ENCODE measurements at places on chromosomes 12 and 14.

- no peak for DNase-seq
These were observed 2.9 kb downstream of the LMNTD1 start for GRCh38 chr12:25550186-25550585.

- DNase-seq = peak; percentile 74
These were observed 48.7 kb downstream of the NEUROD4 start for GRCh38 chr12:55068416-55069010.

- peak; percentile 28 for DNase-seq
These were observed 2.9 kb upstream of the BDKRB1 start for GRCh38 chr14:96252999-96253539.

DNA sequence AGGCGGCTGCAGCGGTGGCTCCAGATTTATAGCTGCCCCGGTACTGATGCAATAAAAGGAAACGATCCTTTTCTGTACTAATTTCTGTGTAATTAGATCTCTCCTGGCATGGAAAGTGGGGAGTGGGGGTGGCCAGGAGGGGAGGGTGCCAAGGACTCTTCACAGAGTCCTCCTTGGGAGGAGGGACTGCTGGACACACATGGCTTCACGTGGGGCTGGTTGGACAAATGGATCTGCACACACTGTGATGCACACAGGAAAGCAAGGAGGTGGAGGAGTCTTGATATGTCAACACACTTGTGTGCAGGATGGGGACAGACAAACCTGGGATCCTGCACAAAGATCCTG, 23.8 kb upstream of the ATP5MC2 start:
- DNase-seq = no peak

DNA sequence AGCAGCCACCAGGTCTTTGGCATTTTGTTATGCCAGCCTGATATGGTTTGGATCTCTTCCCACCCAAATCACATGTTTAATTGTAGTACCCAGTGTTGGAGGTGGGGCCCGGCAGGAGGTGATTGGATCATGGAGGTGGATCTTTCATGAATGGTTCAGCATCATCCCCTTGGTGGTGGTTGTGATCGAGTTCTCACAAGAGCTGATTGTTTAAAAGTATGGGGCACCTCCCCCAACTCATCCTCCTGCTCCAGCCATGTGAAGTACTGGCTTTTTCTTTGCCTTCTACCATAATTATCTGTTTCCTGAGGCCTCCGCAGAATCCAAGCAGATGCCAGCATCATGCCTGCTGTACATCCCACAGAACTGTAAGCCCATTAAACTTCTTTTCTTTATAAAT, 12.8 kb upstream of the PRKD1 start:
- no peak for DNase-seq

DNA sequence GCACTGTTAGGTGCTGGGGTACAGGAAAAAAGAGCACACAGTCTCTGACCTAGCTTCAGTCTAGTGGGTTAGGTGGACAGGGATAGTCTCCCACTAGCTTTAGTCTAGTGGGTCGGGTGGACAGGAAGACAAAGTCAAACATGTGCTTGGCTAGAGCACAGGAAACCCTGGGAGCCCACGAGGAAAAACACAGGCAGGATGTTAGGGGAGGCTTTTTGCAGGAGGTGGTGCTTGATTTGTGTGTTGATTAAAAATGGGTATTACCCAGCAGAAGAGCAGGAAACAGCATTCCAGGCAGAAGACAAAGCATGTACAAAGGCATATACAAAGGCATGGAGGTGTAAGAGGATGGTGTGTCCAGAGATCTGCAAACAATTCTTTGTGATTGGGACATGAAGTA, 23.3 kb downstream of the SLC38A2 start:
- DNase-seq = no peak

GRCh38 chr14:79658769-79659168, 552.5 kb downstream of the DIO2 start:
- no peak for DNase-seq

GRCh38 chr14:73995977-73996378, 23.1 kb downstream of the ENTPD5 start:
- DNase-seq = no peak

GRCh38 chr12:65830305-65830704, 6.0 kb downstream of the HMGA2 start:
- no peak for DNase-seq

DNA sequence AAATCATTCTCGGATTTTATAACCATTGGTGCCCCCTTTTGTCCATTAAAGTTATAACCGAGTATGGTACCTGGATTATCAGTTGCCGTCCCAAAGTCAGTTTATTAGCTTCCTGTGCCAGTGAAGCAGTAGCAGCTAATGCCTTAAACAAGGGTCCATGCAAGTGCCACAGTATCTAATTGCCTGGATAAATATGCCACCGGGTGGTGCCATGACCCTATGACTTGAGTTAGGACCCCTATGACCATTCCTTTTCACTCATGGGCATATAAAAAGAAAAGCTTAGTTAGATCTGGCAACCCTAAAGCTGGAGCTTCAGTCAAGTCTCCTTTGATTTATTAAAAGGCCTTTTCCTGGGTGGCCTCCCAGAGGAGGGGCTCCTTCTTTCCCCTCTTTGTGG, 1314.6 kb downstream of the TMEM121 start:
- no peak for DNase-seq

GRCh38 chr12:89352242-89352491, 134 bp downstream of the DUSP6 start:
- DNase-seq = no peak

GRCh38 chr14:23418021-23418420, 9.9 kb upstream of the MYH6 start:
- DNase-seq = no peak

GRCh38 chr12:34289431-34290380, 267.4 kb downstream of the ALG10 start:
- no peak for DNase-seq

- DNase-seq = no peak
These were observed 118.8 kb downstream of the FOXN3 start for GRCh38 chr14:89298056-89298834.

DNA sequence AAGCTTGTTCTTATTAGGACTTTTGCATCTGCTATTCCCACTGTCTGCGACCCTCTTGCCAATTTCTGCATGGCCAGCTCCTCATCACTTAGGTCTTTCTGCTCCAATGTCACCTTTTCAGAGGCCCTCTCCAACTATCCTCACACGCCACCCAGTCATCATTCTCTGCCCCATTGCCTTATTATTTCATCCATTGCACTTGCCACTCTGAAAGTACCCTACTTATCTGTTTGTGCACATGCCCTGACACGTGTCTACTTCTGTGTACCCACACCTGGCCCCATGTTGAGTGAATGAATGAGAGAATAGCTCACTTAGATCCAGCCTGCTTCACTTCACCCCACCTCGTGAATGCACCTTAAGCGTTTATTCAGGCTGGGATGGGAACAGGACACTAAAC, 218.7 kb upstream of the TBX3 start:
- DNase-seq = no peak

GRCh38 chr12:126668538-126668937, 1598.4 kb upstream of the TMEM132C start:
- DNase-seq = peak; percentile 9
